Thyroid gland (tissue), 4 donors: ENCODE measurements at places on chromosomes 3 and 15. TPM values are rescaled to one million over a fixed set of nuclear protein-coding genes. Genes with fewer than 3 reads are reported as not detected.

DNA sequence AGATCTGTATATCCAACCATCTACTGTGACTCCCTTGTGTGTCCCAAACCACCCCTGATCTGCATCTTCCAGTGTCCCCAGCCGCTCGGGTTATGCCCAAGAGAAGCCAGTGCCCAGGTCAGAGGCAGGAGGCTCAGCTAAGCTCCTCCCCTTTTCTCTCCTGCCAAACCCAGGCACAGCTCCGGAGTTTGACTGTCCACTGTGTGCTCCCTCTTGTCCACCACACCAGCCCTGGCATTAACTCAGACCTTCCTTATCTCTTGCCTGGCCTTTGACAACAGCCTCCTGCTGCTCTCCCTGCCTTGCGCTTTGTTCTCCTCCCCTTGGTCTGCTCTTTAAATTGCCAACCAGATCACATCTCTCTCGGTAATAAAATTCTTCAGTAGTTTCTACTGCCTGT, 39.3 kb downstream of the DGKG start:
- H3K27ac ChIP-seq, result no peak overlapping the region
- no peaks in the 10 kb centered on the region for H3K4me1 ChIP-seq
- no peak overlapping the region for H3K4me3 ChIP-seq
- H3K36me3 ChIP-seq, result peaks cover 3% of the 10 kb centered on the region

GRCh38 chr15:73982222-73982962, 9.7 kb downstream of the STOML1 start:
- H3K27ac ChIP-seq, result peak overlapping the region; percentile 85
- no peaks in the 10 kb centered on the region for H3K27me3 ChIP-seq
- H3K4me1 ChIP-seq, result peaks cover 37% of the 10 kb centered on the region
- no peak overlapping the region for H3K4me3 ChIP-seq
- H3K36me3 ChIP-seq, result no peaks in the 10 kb centered on the region

DNA sequence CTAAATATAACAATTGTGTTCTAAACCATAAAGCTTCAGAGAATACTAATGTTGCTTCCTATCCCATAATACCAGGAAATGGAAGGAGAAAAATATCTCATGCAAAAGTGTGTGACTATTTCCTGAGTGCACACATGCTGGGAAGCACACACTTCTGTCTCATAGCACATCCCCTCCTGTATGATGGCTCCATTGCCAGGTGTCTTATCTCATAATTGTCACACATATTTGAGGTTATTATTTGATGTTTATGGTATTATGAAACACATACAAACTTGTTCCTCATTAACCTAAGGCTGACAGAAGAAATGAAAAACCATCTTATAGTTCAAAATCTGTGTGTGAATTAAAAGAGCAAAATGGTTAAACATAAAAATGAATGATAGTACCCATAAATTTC, 65.4 kb downstream of the SERP1 start:
- H3K27ac ChIP-seq, result no peak overlapping the region
- H3K4me3 ChIP-seq, result no peak overlapping the region
- H3K4me1 ChIP-seq, result no peaks in the 10 kb centered on the region

DNA sequence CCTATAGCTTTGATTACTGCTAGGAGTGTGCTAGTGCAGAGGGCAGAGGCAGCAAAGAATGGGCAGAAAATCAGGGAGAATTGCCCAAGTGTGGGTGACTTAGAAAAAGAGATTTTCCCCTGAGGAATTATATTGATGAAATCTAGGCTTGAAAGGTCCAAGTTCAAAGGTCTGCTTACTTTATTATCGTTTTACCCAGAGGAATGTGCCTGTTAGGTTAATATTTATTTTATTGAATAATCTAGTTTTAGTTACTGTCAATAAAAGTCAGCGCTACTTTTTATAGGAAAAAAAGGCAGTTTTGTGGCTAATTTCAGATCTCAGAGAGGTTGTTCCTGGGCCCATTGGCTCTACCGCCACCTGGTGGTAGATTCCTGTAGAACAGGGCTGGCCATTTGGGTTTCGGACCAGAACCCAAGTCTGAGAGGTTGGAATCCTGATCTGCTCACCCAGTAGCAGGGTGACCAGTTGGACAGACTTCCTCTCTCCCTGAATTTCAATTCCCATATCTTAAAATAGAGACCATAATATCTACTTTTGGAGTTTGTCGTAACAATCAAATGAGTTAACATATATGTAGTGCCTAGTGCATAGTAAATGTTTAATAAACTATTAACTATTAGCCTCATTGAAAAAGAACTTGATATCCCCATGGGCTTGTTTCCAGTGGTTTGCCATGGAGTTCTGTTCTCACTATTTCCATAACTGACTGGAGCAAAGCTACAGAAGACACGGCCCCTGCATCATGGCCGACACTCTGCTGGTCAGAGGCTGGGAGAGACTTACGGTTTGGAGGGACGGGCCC, 62.7 kb upstream of the ZNF148 start:
- H3K27me3 ChIP-seq, result no peaks in the 10 kb centered on the region
- no peak overlapping the region for H3K4me3 ChIP-seq
- H3K27ac ChIP-seq, result no peak overlapping the region
- DNase-seq, result peak; percentile 68

DNA sequence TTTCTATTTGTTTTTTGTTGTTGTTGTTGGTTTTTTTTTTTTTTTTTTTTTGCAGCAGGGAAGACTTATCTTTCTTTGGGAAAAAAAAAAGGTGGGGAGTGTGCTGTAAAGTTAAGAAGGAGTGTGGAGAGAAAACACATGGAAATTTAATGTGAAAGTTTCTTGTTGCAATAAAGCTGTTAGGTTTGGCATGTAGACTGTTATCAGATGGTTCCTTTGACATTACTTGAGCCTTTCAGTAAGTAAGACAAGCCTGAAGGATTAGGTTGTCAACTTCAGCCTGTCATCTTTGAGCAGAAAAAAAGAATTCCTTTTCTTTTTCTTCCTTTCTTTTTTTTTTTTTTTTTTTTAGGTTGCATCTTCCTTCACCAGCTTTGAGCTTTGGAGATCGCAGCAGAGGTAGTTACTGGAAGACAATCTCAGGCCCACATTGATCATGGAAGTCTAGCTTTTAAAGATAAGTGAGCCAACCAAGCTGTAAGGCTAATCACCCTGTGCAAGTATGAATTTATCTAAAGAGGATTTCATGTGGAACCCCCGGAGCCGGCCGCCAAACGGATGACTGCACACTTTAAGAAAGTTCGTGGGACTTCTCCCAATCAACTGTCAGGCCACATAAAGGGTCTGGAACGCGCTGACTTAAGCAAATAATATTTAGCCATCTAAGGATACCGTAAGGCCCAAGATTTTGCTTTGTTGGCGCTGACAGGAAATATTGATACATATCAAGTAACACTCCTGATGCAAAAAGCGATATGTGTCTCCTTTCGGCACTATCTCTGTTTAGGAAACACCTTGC, 1040.1 kb upstream of the NR2F2 start:
- no peaks in the 10 kb centered on the region for H3K36me3 ChIP-seq

DNA sequence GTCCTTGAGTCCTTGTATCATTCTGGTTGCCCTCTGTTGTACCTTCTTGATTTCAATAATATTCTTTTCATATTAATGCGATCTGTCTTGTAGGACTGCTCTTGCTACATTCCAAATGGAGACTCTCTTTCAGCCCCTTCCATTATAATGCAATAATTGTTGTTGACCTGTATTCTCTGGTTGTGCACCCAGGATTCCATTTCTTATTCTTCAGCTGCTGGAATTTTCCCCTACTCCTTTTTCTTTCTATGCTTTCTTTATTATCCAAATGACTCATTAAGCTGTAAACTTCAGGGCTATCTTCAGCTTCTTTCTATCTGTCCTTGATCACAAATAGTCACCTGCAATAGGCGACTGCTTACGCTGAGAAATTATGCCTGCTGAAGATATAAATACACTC, 321.5 kb downstream of the SATB1 start:
- no peak overlapping the region for H3K4me3 ChIP-seq
- DNase-seq, result no peak
- H3K36me3 ChIP-seq, result no peaks in the 10 kb centered on the region
- no peaks in the 10 kb centered on the region for H3K4me1 ChIP-seq

- DNase-seq, result no peak
- H3K27ac ChIP-seq, result peak overlapping the region; percentile 60
- H3K27me3 ChIP-seq, result no peaks in the 10 kb centered on the region
- peaks cover 37% of the 10 kb centered on the region for H3K4me1 ChIP-seq
Measured at GRCh38 chr3:89184151-89184995, 77.0 kb downstream of the EPHA3 start.

- no peak overlapping the region for H3K27ac ChIP-seq
- no peaks in the 10 kb centered on the region for H3K36me3 ChIP-seq
- no peaks in the 10 kb centered on the region for H3K4me1 ChIP-seq
Measured at GRCh38 chr3:149494022-149494758, 19.7 kb downstream of the TM4SF4 start.

DNA sequence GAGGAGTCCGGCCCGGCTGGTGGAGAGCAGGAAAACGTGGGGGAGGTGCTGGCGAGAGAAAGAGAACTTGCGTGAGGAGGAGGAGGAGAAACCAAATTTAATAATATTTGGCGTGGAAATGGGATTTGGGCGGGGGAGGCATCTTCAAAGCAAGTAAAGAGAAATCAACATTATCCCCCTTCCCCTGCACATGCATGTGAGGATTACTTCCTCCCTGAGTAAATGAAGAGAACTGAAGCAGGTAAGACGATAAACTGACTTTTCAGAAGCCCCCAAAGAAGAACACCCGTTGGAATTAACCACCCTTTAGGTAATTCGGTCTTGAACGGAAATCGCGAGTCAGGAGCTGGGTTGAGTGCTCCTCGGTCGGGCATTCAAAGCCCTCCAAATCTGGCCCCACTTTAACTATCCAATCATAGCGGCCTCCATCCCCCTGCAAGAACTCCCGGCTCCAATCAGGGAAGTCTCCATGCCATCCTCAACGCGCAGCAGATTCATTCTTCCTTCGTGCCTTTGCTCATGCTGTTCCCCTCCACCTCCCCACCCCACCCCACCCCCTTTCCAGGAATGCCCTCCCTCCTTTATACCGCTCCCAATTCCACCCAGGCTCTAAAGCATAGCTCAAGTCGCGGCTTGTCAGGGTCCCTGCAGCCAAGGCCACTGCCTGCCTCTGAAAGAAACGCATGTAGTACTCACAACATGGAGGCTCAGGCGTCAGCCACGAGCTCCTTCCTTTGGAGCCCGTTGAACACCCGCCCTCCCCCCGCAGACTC, 545 bp upstream of the RFX7 start:
- peak; percentile 56 for DNase-seq
- H3K27me3 ChIP-seq, result no peaks in the 10 kb centered on the region
- H3K4me3 ChIP-seq, result peak overlapping the region; percentile 82
- H3K4me1 ChIP-seq, result peaks cover 22% of the 10 kb centered on the region
- peak overlapping the region; percentile 68 for H3K27ac ChIP-seq

- DNase-seq, result no peak
- H3K27ac ChIP-seq, result no peak overlapping the region
- no peaks in the 10 kb centered on the region for H3K27me3 ChIP-seq
- H3K36me3 ChIP-seq, result no peaks in the 10 kb centered on the region
- H3K4me1 ChIP-seq, result peaks cover 18% of the 10 kb centered on the region
Measured at GRCh38 chr3:122677216-122677615, 3.4 kb upstream of the PARP14 start.

Gene SLC12A1
- total RNA-seq, result not detected

Gene MST1R
- 3.5 TPM for total RNA-seq

Gene TRH
- not detected for total RNA-seq

Gene ZNF80
- total RNA-seq, result not detected

Gene IL12A
- not detected for total RNA-seq
